ENCODE measurements at places on chromosomes 12 and 14. TPM values are rescaled to one million over a fixed set of nuclear protein-coding genes. Genes with fewer than 3 reads are reported as not detected.

DNA sequence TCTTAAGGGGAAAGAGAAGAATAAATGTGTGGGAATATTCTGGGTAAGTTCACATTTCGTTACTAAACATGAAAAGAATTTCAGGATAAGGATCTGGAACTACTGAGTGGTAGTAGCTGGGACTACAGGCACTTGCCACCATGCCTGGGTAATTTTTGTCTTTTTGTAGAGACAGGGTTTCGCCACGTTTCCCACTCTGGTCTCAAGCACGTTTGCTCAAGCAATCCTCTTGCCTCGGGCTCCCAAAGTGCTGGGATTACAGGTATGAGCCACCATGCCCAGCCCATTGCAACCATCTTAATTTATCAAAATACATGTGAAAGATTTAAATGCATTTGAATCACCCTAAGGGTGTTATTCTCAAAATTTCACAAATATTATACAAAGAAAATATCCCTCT is 26.4 kb downstream of the ITPR2 start:
- H3K36me3 ChIP-seq = no peaks in the 10 kb centered on the region
- peak overlapping the region; percentile 23 for H3K27ac ChIP-seq
- DNase-seq = no peak
- H3K4me3 ChIP-seq = no peak overlapping the region
- H3K27me3 ChIP-seq = no peaks in the 10 kb centered on the region
- H3K4me1 ChIP-seq = peaks cover 47% of the 10 kb centered on the region

GRCh38 chr12:12891080-12891880 is at the start of gene GPRC5A:
GPRC5A (plus strand) TSS chr12:12891562; CDS start chr12:12908250, 16,688 bp downstream.
- DNase-seq = peak; percentile 93
- no peaks in the 10 kb centered on the region for H3K36me3 ChIP-seq
- peak within 1 kb of the TSS; percentile 94 for H3K27ac ChIP-seq
- peaks cover 50% of the 10 kb centered on the region for H3K4me1 ChIP-seq
- peak within 1 kb of the TSS; percentile 83 for H3K4me3 ChIP-seq
- no peaks in the 10 kb centered on the region for H3K27me3 ChIP-seq

GRCh38 chr12:32115404-32116104 is 8.9 kb downstream of the BICD1 start:
- peaks cover 42% of the 10 kb centered on the region for H3K4me1 ChIP-seq
- H3K4me3 ChIP-seq = peak overlapping the region; percentile 12
- peak overlapping the region; percentile 97 for H3K27ac ChIP-seq
- peaks cover 12% of the 10 kb centered on the region for H3K36me3 ChIP-seq
- DNase-seq = peak; percentile 87

DNA sequence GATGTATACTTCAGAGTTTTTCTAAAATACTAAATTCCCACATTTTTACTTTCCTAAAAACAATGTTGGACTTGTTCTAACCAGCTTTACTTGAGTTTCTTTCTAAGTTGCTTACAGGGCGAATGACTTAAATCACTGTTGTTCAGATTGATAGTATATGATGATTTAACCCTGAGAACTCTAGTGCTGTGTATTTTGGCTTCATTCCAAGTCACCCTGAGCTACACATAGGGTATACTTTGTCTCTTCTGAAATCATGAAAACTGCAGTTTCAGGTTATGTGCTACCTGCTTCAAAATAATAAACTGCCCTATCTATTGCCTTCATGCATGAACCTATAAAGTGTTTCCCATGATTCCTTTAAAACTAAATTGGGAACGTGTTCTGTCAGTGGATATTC is 162.5 kb upstream of the PDE3A start:
- no peak for DNase-seq
- H3K4me1 ChIP-seq = peaks cover 17% of the 10 kb centered on the region
- H3K36me3 ChIP-seq = no peaks in the 10 kb centered on the region
- H3K27me3 ChIP-seq = no peaks in the 10 kb centered on the region

DNA sequence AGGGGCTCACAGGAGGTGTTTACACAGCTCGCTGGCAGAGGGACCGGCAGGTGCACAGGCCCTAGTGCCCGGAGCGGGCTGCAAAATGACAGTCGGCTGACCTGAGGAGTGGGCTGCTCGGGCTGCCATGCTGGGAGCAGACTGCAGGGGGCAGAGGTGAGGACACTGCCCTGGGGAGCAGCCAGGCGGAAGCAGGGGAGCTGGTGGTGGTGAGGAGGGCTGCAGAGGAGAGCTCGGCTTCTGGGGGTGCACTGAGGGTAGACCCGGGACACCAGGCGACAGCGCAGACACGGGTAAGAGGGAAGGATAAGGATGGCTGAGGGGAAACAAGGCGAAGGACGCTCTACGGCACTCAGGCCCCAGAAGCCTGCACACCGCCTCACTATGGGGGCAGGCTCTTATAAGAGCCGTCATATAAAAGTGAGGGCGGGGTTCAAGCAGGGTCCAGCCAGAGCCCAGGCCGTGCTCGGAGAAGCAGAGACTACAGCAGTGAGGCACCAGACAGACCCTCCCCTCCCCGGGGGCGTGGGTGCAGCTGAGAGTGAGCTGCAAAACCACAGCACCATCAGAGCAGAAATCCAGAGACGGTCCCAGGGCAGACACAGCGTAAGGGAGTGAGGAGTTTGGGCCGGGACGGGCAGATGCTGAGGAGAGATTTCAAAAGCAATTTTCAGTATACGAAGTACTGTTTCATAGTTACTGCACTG is 62.5 kb downstream of the CCDC88C start:
- no peaks in the 10 kb centered on the region for H3K36me3 ChIP-seq
- H3K27me3 ChIP-seq = no peaks in the 10 kb centered on the region
- DNase-seq = no peak
- H3K4me3 ChIP-seq = no peak overlapping the region
- H3K4me1 ChIP-seq = no peaks in the 10 kb centered on the region

The ACVRL1 gene
- not detected for total RNA-seq

DNA sequence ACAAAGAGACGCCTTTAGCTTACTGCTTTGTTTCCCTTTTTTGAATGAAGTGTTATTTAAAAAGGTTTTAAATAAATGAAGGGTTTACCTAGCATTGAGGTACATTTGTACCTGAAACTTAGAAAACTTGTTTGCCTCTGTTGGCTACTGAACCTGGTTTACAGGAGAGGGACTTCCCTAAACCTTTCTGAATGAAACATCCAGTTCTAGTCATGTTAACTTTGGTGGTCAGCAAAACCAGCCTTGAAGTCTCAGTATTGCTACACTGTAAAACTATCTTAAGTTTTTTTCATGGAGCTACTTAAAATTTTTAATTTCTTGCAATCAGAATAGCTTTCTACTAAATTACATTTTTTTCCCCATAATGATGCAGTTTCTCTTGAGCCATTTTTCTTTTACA is 38.2 kb downstream of the RASSF8 start:
- no peaks in the 10 kb centered on the region for H3K36me3 ChIP-seq
- peak overlapping the region; percentile 92 for H3K27ac ChIP-seq

The LRRIQ1 gene
- not detected for total RNA-seq

GRCh38 chr14:21136024-21136423 is 19.8 kb downstream of the OR5AU1 start:
- no peaks in the 10 kb centered on the region for H3K36me3 ChIP-seq
- no peak for DNase-seq
- H3K27ac ChIP-seq = no peak overlapping the region
- peaks cover 36% of the 10 kb centered on the region for H3K27me3 ChIP-seq

GRCh38 chr12:51326698-51327439 is 2.9 kb upstream of the BIN2 start:
- H3K4me1 ChIP-seq = peaks cover 7% of the 10 kb centered on the region
- H3K4me3 ChIP-seq = no peak overlapping the region
- no peaks in the 10 kb centered on the region for H3K36me3 ChIP-seq
- peak overlapping the region; percentile 95 for H3K27ac ChIP-seq

The SLCO1A2 gene
- total RNA-seq = 3.8 TPM

DNA sequence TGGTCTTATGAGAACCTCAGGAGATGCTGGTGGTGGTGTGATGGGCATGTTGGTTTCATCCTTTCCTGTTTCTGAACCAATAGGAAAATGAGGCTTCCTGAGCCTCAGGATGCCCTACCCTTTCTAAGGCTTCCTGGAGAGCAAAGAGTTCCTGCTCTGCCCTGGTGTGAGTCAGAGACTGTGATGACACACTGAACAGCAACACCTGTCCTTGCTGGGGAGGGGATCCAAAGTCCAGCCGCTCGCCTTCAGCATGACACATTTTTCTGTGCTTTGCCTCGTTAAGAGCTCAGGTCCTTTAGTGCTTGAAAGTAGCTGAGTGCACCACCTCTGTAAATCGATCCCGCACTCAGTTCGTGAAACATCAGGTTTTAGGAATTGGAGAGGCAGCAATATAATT is 116.0 kb downstream of the CACNA1C start:
- no peak for DNase-seq
- no peak overlapping the region for H3K4me3 ChIP-seq
- peaks cover 9% of the 10 kb centered on the region for H3K4me1 ChIP-seq
- peaks cover 36% of the 10 kb centered on the region for H3K36me3 ChIP-seq
- no peaks in the 10 kb centered on the region for H3K27me3 ChIP-seq

DNA sequence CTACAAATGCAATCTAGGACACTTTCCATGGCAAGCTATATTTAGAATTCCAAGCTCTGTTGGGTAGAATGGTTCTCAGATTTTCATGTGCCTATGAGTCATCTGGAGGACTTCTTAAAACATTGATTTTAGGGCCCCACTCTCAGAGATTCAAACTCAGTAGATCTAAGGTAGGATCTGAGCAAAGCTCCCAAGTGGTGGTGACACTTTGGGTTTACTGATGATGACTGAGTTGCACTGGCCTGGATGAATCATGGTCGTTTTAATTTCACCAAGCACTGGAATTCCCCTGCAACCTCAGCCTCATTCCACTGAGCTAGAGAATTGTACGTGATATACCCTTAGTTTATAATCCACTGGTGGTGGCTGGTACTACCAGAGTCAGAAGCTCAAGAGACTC is 86.5 kb downstream of the PPM1H start:
- peak overlapping the region; percentile 58 for H3K27ac ChIP-seq
- H3K36me3 ChIP-seq = peaks cover 2% of the 10 kb centered on the region
- H3K27me3 ChIP-seq = no peaks in the 10 kb centered on the region
- H3K4me1 ChIP-seq = peaks cover 41% of the 10 kb centered on the region

GRCh38 chr14:28157887-28158791 is 608.4 kb upstream of the FOXG1 start:
- peaks cover 4% of the 10 kb centered on the region for H3K27me3 ChIP-seq
- no peak for DNase-seq
- H3K36me3 ChIP-seq = no peaks in the 10 kb centered on the region
- no peaks in the 10 kb centered on the region for H3K4me1 ChIP-seq
- H3K27ac ChIP-seq = no peak overlapping the region

The BICDL1 gene
- total RNA-seq = not detected

DNA sequence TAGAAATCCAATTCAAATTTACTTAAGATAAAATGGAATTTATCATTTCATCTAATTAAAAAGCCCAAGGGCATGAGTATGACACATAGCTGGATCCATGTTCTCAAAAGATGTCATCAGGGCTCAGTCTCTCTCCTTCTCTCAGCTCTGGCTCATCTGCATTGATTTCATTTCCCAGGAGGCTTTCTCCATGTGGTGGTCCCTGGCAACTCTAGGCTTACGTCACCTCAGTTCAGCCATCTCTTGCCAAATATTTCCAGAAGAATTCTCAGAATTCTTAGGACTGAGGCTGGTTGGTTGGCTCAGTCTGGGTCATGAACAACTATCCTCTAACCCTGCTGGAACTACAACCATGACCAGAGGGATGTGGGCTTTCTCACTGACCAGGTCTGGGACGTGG is 65.3 kb downstream of the FOS start:
- peaks cover 50% of the 10 kb centered on the region for H3K27me3 ChIP-seq
- no peak for DNase-seq
- no peak overlapping the region for H3K4me3 ChIP-seq
- no peaks in the 10 kb centered on the region for H3K36me3 ChIP-seq

- no peak overlapping the region for H3K27ac ChIP-seq
- H3K36me3 ChIP-seq = no peaks in the 10 kb centered on the region
- H3K27me3 ChIP-seq = peaks cover 46% of the 10 kb centered on the region
- no peak for DNase-seq
- H3K4me1 ChIP-seq = no peaks in the 10 kb centered on the region
These were observed 40.7 kb downstream of the TNFAIP2 start for GRCh38 chr14:103164006-103164405.

The SDSL gene
- 6.2 TPM for total RNA-seq

GRCh38 chr12:72448805-72449204 is 176.6 kb downstream of the TRHDE start:
- H3K4me3 ChIP-seq = no peak overlapping the region
- no peaks in the 10 kb centered on the region for H3K4me1 ChIP-seq
- no peaks in the 10 kb centered on the region for H3K36me3 ChIP-seq
- no peaks in the 10 kb centered on the region for H3K27me3 ChIP-seq
- no peak overlapping the region for H3K27ac ChIP-seq

GRCh38 chr14:58770491-58770982 is 132.8 kb downstream of the DACT1 start:
- H3K36me3 ChIP-seq = no peaks in the 10 kb centered on the region
- peaks cover 5% of the 10 kb centered on the region for H3K4me1 ChIP-seq
- no peak for DNase-seq
- H3K27me3 ChIP-seq = peaks cover 3% of the 10 kb centered on the region

DNA sequence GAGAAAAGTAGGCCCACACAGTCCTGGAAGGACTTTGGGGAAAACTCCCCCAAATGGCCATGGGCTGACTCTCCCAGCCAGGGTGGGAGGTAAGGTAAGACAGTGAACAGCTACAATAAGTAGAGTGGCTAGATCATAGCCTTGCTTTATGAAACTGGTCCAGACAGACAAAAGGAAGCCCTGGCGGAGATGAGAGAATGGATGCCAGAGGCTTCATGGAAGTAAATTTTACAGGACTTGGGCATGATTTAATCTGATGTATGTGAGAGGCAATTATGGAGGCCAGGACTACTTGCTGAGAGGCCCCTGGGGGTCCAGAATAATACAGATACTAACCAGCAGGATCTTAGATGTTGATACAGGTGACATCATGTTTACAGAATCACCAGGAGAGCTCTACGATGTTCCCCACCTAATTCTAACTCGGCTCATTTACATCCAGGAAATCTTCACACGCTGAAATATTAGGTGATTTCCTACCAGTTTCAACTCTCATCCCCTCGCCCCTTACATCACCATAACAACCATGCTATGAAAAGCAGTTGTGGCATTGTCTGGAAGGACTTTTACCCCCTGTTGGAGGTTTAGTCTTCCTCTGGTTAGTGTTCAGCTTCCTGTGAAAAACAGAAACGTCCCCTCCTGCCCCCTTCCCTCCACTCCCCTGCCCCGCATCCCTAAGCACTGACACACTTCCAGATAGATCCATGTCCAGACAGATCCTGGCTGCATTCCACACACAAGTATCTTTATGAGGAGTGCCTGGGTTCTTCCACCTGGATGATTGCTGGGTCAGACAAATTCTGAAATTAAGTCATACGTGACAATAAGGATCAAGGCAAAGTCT is 39.5 kb upstream of the NT5DC3 start:
- no peaks in the 10 kb centered on the region for H3K36me3 ChIP-seq
- no peak overlapping the region for H3K27ac ChIP-seq
- H3K4me3 ChIP-seq = no peak overlapping the region
- no peaks in the 10 kb centered on the region for H3K27me3 ChIP-seq
- DNase-seq = no peak

GRCh38 chr14:91164676-91165075 is 50.8 kb downstream of the DGLUCY start:
- H3K27ac ChIP-seq = no peak overlapping the region
- DNase-seq = no peak
- no peaks in the 10 kb centered on the region for H3K4me1 ChIP-seq
- peaks cover 20% of the 10 kb centered on the region for H3K36me3 ChIP-seq
- H3K4me3 ChIP-seq = no peak overlapping the region

The TSPAN8 gene
- not detected for total RNA-seq

GRCh38 chr12:89185889-89186288 is 166.4 kb downstream of the DUSP6 start:
- H3K27ac ChIP-seq = no peak overlapping the region
- peaks cover 2% of the 10 kb centered on the region for H3K36me3 ChIP-seq
- peaks cover 5% of the 10 kb centered on the region for H3K4me1 ChIP-seq
- no peak overlapping the region for H3K4me3 ChIP-seq
- DNase-seq = no peak
- no peaks in the 10 kb centered on the region for H3K27me3 ChIP-seq

All from osteocyte (in vitro differentiated cells).